ENCODE measurements at places on chromosomes 2 and 18.

GRCh38 chr2:222608081-222608480, 47.8 kb downstream of the FARSB start:
- DNase-seq = no peak

- no peak for DNase-seq
Measured at GRCh38 chr2:20129331-20130159, 78.1 kb upstream of the LAPTM4A start.

- DNase-seq = peak; percentile 21
Measured at GRCh38 chr2:43642363-43642762, 5.3 kb downstream of the PLEKHH2 start.

GRCh38 chr2:71706121-71706520, 252.8 kb downstream of the DYSF start:
- no peak for DNase-seq

DNA sequence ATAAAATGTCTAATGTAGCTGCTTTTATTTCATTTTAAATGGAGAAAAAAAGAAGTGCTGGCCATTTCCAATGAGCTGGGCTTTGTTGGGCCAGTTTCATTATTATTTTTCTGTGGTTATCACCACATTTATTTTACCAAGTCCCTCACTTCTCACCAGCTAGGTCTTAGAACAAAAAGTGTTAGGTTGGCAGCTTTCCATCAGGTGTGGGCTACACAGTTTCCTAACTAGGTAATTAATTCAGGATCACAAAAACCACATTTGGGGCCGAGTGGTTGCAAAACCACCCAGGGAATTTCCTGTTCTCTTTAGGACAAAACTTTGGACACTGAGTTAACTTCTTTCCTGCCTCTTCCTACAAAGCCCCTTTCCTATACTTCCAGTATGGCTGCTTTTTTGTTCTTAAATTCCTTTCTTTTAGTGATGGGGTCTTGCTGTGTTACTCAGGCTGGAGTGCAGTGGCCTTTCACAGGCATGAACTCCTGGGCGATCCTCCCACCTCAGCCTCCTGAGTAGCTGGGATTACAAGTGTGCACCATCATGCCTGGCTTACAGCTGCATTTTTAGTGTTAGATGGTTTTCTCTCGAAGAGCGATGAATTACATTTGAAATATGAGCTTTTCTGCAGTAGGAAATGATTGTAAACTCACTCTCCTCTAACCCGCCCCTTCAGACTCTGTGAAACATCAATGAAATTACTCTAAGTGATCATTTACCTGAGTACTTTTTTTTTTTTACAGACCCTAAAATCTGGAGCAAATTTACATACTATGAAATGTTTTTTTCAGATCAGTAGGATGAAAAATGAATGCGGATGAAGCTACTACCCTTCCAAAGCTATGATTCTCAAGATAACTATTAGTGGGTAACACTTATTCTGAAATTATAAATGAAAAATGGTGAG, 2.6 kb upstream of the ZFP36L2 start:
- no peak for DNase-seq

- no peak for DNase-seq
Measured at GRCh38 chr2:204583773-204584172, 38.5 kb downstream of the PARD3B start.

GRCh38 chr2:31108561-31109286, 29.5 kb downstream of the GALNT14 start:
- DNase-seq = peak; percentile 1

- DNase-seq = no peak
Measured at GRCh38 chr2:9765611-9766531, 77.4 kb upstream of the TAF1B start.

DNA sequence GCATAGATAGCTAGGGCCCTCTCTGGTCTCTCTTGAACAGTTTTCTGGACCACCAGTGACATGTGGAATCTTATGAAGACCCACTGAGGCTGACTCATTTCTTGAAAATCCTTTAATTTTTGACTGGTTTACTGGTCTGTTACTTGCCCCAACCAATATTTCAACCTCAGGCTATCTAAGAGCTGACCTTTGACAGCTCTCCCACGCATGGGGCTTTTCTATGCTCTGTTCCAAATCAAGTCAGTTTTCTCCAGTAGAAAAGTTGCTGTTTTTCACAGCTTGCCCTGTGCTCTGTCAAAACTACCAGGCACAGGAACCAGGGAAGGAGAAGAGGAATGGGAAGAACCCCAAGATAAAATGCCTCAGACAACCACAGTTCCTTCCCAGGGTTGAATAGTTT, 46.0 kb upstream of the MTIF2 start:
- DNase-seq = no peak

DNA sequence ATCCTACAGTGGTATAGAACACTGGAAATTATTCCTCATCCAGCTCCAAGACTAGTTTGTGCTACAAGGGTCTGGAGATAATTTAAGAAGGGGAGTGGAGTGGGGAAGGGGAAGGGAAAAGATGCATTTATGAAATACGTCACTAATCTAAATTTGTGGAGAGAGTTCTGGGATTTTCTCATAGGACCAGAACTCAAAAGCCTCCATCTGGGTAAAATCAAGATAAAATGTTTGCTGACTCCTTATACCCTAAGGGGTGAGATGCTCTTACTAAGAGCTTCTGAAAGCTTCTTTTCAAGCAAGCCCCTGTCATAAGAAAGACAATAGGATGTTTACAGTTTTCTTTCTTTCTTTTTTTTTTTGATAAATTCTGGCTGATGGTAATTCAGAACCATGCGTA, 88.5 kb upstream of the RBMS1 start:
- no peak for DNase-seq

GRCh38 chr2:180599804-180600203, 380.6 kb upstream of the UBE2E3 start:
- DNase-seq = no peak

GRCh38 chr2:37637985-37638384, 33.5 kb downstream of the CDC42EP3 start:
- DNase-seq = no peak

- no peak for DNase-seq
Measured at GRCh38 chr2:223856584-223856983, 19.2 kb upstream of the AP1S3 start.

GRCh38 chr18:38996056-38996455, 1430.5 kb upstream of the CELF4 start:
- no peak for DNase-seq

DNA sequence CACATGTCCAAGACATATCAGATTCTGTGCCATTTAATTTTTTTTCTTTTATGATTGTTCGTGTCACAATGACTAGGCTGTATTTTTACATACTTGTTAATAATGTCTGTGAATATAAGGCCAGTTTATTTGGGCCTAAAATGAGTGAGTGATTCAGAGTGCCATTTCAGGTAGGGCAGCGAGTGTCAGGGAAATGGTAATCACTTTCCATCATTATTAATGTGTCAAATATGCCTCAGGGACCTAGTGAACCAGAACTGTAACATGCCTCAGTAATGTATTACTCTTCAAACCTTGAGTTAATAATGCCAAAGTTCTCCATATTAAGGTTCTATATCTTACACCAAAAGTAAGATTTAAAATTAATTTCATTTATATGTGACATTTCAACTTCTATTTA, 8.6 kb downstream of the FAM171B start:
- DNase-seq = no peak

All from Kasumi-1 (cell line).